ENCODE measurements at places on chromosomes 3 and 15.

- DNase-seq: no peak
Measured at GRCh38 chr3:123750209-123750608, 133.9 kb downstream of the MYLK start.

- no peak for DNase-seq
Measured at GRCh38 chr3:145094355-145094941, 1066.5 kb downstream of the PLOD2 start.

GRCh38 chr3:70988111-70988510 is 595.4 kb downstream of the FOXP1 start:
- DNase-seq: no peak

- peak; percentile 95 for DNase-seq
Measured at GRCh38 chr3:141331377-141332318, 36.7 kb upstream of the ZBTB38 start.

DNA sequence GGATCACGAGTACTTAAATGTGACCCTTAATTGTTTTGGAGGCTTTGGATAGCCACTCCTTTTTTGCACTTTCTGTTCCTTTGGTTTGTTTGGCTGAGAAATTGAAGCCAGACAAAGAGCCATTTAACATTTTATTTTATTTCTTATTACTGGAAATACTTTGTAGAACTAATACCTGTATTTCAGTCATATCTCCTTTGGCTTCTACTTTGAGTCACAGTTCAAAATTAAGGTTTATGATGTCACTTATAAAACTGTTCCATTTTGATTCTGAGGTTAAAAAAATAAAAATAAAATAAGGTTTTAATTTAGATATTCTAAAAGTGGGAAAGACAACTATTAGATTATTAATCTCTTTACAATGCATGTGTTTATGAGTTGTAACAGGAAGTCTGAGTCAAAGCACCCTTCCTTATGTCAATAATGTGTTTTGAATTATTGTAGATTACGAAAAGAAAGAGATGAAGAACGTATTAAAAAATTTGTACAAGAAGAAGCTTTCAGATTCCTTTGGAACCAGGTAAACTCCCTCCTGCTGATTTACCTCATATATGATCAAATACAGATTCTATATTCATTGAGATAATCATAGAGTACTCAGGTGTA is 16.9 kb upstream of the NXPE3 start:
- DNase-seq: no peak

DNA sequence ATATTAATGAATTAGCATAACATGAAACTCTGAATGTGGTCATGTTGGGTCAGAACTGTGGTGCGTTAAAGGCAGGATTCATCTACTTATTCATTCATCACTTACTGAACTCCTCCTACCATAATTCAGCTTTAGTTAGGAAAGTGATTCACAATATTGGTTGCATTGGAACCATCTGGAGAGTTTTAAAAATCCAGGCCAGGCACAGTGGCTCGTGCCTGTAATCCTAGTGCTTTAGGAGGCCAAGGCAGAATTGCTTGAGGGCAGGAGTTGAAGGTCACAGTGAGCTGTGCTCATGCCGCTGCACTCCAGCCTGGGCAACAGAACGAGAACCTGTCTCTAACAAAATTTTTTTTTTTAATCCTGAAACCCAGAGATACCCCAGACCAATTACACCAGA is 44.2 kb upstream of the ATG7 start:
- no peak for DNase-seq

GRCh38 chr3:156483426-156483825 is 71.5 kb downstream of the SSR3 start:
- no peak for DNase-seq

- no peak for DNase-seq
Measured at GRCh38 chr3:156516284-156516683, 38.6 kb downstream of the SSR3 start.

GRCh38 chr3:47291158-47291753 is 8.5 kb downstream of the KLHL18 start:
- no peak for DNase-seq

GRCh38 chr3:170003881-170004356 is 33.9 kb upstream of the GPR160 start:
- DNase-seq: no peak

- no peak for DNase-seq
Measured at GRCh38 chr3:177257625-177258024, 60.3 kb upstream of the TBL1XR1 start.

DNA sequence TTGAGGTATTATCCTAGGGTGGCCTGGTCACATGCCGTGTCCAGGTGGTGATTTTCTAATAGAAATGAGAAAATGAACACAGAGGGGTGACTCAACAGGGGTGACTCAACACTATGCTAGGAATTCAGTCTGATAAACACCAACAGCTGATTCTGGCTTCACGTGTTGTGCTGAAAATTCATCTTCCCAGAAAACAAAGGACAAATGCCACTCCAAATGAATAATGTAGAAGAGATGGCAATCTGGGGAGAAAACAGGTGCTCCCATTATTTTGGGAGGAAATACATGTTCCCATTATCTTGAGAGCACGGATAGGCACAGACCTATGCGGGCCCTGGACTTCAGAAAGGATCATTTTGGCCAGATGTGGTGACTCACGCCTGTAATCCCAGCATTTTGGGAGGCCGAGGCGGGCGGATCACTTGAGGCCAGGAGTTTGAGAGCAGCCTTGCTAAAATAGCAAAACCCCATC is 101.2 kb upstream of the MEX3B start:
- DNase-seq: no peak

DNA sequence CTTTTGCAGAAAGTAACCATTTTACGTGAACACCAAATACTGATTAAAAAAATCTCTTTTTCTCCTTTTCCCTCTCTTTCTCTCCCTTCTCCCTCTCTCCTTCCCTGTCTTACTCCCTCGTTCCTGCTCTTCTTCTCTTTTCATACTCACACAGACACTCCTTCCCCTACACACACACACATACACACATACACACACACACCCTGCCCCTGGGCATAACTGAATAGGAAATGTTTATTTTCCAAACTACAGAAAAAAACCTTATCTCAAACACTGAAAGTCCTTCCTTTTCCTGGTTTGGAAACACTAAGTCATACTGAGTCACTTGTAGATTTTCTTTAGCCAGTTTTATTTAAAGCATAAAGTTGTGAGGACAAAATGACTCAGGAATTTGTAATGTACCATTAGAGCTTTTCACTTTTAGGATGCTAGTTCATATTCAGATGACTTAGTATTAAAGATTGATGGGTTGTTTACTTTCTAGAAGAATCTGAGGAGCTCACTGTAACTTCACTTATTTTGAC is 62.4 kb downstream of the MBNL1 start:
- no peak for DNase-seq

DNA sequence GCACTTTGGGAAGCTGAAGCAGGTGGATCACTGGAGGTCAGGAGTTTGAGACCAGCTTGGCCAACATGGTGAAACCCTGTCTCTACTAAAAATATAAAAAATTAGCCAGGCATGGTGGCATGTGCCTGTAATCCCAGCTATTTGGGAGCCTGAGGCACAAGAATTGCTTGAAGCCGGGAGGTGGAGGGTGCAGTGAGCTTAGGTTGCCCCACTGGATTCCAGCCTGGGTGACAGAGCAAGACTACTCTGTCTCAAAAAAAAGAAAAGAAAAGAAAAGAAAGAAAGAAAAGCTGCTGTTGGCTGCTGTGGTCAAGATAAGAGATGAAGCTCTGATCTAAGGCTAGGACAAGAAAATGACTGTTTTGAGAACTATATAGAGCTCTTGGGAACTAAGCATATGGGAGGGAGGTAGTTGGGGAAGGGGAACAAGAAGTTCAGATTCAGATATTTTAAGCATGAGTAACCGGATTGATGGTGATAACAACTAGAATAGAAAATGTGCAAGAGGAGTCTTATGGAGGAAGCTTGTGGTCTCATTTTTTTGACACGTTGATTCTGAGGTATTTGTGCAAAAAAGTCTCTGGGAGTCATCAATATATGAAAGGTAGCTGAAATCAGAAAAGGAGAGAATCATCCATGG is 25.7 kb downstream of the DNAH12 start:
- DNase-seq: peak; percentile 64

GRCh38 chr3:120129718-120130513 is 35.7 kb upstream of the GSK3B start:
- no peak for DNase-seq

DNA sequence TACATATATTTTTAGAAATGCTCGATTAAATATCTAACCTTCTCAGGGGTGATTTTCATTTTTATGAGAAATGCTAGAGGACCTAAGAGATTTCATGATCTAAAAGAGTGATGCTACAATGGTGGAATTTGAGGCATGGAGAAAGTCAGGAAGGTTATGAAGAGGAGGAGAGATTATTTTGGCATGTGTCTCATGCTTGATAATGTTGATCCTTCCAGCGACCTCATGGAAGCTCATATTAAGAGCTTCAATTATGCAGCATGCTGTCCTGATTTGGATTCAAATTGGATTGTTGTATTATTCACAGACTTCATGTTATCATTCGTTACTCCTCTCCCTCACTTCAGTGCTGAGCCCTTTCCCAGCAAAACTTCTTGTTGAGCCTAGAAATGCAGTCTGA is 112.5 kb downstream of the RAP2B start:
- no peak for DNase-seq

DNA sequence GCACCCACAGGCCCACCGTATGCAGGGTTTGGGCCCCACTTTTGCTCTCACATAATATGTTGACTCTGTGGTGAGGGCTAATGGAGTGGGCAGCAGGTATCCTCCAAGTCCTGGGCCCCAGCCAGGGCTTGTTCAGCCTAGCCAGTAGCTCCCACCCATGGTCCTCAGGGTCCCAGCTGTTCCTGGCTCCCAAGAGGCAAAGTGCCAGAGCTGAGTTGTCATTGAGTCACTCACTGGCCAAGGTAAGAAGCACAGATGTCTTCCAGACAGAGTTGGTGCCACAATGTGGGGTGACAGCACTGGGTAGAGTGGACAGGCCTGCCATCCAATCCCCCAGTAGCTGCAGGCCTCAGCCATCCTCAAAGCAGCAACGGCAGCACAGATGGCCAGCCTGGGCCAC is 4.3 kb downstream of the SHF start:
- DNase-seq: no peak

DNA sequence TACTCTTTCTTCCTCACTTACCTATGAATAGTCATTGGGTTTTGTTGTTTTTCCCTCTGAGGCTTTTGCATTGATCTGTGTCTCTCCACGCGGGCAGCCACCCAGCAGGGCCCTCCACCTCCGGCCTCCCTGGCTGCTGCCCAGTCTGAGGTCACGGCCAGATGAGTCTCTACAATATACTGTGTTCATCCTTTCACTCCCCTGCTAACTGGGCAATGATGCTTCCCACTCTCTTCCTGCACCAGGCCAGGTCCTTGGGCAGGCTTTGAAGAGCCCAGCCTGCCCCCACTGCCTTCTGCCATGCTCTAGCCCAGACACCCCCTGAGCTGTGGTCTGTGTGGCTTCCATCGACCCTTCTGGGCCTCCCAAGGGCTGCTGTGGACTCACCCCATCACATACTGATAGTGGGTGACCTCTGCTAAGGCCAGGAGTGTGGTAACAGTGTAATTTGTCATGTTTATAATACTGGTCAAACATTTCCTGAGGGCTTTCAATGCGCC is 18.0 kb downstream of the PDIA5 start:
- DNase-seq: peak; percentile 35

- peak; percentile 69 for DNase-seq
Measured at GRCh38 chr3:161171113-161171512, 50.0 kb upstream of the NMD3 start.

- no peak for DNase-seq
Measured at GRCh38 chr3:84566256-84566655, 392.5 kb upstream of the CADM2 start.

DNA sequence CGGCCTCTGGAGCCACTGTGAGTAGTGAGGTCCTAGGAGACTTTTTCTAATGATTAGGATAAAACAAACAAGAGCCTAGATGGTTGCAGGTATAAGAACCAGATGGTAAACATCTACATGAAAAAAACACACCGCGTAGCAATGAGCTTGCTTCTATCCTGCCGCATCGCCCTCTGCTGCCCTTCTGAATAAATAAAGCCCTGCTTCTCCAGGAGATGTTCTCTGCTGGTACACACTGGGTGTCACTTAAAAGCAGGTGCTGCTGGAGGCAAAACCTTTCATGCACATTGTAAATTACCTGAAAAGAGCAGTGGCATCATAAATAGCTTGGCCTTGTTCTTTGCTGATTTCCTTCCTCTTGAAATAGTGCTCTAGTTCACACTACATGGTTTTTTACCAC is 164.4 kb upstream of the TOPAZ1 start:
- DNase-seq: no peak

DNA sequence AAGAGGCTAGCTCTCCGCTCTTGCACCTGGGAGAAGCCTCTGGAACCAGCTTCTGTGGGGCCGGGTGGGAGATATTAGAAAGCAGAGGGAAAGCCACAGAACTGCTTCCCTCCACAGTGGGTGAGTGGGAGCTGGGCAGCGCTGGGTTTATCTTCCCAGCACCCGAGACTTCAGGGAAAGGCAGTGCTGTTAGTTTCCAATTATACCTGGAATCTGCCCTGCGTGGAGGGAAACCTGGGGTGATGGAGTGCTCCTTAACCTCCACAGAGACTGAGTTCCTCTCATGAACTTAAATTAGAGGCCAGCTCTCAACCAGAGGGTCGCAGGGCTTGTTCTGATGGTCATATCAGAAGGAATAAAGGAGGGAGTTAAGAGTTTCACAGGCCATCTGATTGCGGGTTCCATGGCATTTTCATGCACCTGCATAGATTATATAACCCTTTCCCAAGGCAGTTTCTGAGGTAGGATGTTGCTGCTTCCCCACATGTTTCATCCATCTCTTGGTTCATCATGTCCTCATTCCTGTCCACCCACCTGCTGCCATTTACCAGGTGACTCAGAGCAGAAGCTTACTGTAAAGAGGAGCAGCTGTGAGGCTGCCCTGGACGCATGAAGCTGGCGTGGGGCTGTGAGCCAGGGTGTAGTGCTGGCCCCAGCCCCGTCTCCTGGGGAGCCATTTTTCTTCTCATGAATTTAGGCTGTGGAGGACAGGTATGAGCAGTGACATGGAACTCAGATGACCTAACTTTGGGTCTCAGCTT is 42.5 kb downstream of the CA12 start:
- no peak for DNase-seq

GRCh38 chr3:35383216-35383615 is 256.1 kb upstream of the ARPP21 start:
- DNase-seq: no peak

DNA sequence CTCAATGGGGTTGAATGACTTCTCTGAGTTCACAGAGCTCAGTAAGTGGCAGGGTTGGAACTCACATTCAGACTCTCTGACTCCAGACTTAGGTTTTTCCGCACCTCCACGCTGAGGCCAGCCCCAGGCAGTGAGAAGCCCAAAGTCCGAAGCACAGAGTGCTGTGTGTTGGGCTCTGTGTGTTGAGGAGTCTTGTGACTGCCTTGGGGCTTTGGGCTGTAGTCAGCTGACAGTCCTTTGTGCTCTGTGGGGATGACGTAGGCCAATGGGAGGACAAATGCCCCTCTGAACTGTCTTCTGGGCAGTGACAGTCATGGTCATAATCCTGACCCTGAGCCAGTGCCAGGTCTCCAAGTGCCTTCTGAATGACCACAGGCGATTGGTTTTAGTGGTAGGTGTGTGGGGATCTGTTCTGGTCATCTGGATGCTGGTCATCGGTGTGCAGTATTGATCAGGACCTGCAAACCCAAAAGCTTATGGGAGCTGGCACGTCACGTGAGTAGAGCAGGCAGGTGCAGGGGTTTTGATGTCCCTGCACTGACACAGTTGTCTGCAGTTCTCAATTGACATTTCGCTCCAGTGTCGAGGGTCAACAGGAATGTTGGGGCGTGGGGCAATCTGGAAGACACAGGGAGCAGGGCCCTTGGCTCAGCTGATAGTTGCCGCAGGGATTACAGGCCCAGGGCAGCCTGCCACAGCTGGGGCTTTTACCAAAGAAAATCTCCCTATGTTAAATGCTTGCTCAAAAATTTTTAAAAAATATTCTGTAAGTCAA is 45.3 kb downstream of the CAPN3 start:
- DNase-seq: peak; percentile 73

- DNase-seq: peak; percentile 52
Measured at GRCh38 chr15:59532770-59533379, 78.7 kb upstream of the GCNT3 start.

Measured in islet precursor cell (in vitro differentiated cells).